ENCODE measurements at places on chromosomes 7 and 10.

- no peak for DNase-seq
These were observed 573 bp downstream of the PMPCB start for GRCh38 chr7:103297837-103298179.

DNA sequence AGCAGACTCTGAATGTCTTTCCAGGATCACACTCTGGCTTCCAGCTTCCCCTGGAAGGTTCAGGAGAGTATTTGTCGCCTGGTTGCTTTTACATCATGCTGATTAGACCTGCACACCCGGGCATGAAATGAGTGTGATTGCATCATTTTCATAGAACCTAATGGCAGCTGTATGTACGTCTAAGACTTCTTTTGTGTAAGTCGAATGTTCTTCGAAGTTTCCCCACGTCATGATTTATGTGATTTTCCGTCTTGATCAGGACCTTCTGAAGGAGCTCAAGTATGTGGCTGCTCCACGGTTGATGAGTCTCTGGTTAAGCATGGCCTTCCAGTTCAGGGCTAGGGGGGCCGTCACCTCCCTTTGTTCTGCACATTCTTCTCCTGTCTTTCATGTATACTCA is 4.5 kb downstream of the EIF4H start:
- no peak for DNase-seq

GRCh38 chr10:127458829-127459228 is 90.3 kb upstream of the NPS start:
- DNase-seq, result no peak

GRCh38 chr7:3106361-3106826 is 62.7 kb upstream of the CARD11 start:
- no peak for DNase-seq

DNA sequence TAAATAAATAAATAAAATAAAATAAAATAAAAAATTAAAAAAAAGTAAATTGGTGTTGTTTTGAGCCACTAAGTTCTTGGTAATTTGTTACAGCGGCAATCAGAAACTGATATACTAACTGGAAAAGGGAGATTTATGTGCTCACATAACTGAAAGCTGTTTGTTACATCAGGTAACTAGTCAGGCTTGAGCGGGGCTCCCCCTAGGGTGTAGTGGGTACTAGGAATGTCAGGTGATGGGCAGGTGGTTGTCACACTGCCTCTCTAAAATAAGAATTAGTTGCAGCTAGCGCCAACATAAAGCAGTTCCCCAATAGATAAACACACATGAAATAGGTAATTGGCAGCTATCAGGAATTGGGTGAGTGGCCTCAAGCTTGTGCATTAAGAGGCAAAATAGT is 1336.9 kb downstream of the XPNPEP1 start:
- no peak for DNase-seq

DNA sequence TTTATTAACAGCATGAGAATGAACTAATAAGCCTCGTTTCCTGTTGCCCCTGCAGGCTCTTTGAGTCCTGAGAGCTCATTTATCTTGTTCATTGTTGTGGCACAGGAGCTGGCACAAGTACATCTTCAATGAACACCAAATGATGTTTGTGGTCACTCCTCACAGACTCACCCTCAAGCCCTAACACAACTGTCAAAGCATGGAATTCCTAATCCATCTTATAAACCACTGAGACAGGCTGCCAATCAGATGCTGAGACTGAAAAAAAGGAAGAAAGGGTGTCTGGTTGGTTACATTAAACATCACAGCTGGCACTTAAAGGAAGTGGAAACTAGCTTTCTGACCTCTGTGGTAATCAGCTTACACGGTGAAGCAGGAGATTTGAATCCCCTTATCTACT is 7.7 kb upstream of the CCDC172 start:
- no peak for DNase-seq

DNA sequence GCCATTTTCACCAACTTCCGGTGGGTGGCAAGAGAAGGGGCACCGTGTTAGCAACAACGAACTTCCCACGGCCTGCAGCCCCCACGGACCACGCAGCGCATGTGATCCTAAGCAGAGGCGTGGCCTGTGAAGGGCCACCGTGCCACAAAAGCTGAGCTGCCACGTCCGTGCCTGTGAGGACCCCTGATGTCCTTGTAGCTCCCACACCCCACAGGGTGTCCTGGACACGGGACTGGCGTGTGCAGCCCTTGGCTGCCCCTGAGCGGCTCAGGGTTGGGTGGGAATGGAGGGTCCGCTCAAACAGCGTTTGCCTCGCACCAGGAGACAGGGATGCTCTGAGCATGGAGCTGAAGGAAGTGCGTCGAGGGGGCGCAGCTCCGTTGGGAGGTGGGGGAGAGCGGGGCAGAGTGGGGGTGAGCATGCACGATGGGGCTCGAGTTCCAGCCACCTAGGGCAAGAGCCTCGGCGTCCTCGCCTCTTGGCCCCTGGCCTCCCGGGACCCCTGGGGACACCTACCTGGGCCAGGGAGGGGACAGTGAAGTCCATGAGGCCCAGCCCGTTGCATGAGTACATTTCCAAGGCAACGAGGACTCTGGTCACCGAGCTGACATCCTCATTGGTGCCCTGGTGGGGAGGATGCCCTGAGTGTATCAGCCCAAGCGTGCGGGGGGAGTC is 33.6 kb downstream of the CFAP46 start:
- no peak for DNase-seq

DNA sequence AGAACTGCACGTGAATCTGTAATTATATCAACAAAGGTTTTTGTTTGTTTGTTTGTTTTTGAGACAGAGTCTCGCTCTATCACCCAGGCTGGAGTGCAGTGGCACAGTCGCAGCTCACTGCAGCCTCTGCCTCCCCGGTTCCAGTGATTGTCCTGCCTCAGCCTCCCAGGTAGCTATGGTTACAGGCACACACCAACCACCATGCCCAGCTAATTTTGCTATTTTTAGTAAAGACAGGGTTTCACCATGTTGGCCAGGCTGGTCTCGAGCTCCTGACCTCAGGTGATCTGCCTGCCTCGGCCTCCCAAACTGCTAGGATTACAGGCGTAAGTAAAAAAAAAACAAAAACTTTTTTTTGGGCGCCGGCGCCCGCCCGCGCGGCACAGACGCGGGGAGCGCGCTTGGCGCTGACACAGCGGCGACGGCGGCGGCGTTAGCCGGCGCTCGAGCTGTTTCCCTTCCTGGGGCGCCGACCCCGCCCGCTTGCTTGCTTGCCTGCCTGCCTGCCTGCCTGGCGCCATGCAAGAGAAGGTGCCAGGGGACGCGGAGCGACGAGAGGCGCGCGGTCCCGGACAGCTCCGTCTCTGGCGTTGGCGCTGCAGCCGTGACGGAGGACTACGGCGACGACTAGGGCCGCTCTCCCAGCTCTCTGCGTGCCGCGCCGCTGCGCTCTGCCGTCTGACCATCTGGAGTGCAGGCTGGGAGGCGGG is 171.4 kb upstream of the NUPR2 start:
- DNase-seq, result no peak

GRCh38 chr10:12774204-12774894 is 227.2 kb downstream of the CCDC3 start:
- no peak for DNase-seq

DNA sequence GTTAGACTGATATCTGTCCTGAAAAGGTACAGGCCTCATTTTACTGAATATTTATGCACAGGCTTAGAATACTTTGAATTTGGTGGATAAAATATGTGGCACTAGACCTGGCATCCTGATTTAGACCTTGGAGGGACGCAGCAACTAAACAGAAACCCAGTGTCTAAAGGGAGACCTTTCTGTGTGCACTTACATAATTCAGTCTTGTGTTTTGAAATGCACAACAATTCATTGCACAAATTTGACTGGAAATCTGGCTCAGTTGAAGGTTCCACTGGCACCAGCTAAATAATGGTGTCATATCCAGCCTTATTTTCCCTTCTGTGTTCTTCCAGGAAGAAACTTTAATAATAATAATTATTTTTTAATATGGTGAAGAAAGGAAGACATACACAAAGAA is 142.1 kb downstream of the SND1 start:
- no peak for DNase-seq

DNA sequence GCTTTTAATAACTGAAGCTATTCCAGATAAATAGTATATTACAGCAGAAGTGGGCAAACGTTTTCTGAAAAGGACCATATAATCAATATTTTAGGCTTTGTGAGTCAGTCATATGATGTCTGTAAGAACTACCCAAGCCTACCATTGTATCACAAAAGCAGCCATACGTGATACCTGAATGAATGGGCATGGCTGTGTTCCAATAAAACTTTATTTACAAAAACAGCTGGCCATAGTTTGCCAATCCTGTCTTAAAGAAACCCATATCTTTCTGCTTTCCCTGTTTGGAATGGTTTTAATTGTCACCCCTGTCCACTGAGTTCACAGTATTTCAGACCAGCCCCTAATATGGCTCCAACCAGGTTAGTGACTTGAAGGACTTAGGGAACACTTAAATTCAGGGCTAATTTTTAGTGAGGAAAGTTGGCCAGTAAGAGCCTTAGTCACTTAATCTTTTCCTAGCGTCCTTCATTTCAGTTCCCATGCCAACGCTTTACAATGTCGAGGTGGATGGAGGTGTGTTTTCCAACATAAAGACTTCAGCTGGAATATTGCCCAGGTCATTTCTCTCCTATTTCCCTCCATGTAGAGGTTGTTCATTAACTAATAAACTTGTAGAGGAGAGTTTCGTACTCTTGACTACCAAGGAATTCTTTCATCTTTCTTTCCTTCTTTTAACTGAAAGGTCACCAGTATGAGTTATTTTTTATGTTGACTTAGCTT is 184.5 kb downstream of the TRIL start:
- no peak for DNase-seq

DNA sequence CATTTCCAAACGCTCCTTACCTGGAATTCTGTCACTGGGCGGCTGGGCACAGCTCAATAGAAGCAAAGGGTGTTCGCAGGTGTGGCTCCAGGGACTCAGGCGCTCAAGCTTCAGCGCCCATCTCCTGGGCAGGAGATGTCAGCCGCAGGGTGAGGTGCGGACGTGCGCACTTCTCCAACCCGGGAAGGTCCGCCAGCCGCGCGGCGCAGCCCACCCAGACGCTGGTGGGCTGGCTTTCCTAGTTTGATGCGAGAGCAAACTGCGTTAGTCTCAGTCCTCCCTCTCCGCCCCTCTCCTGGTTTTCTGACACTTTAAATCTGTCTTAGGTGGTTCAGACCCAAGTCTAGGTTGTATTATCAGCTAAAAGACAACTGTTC is 267 bp downstream of the CALCR start:
- DNase-seq, result no peak

GRCh38 chr7:18087687-18088078 is 60.0 kb upstream of the PRPS1L1 start:
- no peak for DNase-seq

DNA sequence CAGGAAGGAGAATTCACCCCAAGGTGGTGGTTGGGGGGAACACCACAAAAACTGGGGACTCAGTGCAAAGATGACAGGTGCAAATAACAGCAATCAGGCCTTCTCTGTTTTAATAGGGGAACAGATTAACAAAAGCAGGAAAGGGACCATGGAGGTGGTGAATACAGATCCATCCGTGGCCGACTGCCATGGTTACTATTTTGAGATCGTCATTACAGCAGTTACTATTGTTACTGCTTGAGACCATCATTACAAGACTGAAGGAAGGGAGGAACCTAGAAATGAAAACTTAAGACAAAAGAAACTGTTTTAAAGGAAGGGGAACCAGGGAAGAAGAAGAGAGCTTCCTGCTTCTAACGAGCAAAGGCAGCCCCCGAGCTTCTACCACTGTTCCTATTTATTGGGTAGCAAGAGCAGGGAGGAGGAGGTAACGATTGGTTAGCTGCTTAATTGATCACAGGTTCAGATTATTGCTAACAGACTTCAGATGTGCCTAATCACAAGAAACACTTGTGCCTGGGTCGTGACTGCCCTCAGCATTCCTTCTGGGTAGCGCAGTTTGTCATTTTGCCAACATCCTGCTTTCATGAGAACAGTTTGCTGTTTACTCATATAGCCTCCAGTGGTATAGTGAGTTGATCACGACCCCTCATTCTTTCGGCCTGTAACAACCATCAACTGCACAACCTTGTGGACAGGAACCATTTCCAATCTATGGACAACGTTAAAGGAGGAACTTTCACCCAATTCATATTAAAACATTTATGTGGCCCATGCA is 216.3 kb downstream of the CHCHD3 start:
- DNase-seq, result no peak

DNA sequence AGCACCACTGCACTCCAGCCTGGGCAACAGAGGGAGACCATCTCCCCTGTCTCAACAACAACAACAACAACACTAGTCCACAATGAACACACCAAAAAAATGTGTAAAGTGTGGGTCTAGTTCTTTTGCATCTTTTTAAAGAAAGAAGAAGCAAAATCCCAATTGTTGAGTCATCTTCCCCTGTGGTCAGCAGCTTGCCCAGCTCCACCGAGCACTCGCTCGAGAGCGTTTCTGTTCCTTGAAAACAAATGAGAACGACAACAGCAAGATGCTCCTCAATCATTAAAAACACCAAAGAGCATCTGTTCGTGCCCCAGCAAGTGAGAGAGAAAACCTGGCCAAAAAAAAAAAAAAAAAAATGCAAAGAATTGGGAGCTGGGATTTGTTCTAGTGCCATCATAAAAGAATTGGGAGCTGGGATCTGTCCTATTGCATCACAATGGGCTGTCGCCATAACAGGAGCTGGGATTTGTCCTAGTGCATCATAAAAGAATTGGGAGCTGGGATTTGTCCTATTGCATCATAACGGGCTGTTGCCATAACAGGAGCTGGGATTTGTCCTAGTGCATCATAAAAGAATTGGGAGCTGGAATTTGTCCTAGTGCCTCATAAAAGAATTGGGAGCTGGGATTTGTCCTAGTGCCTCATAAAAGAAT is 118.1 kb downstream of the PTPRN2 start:
- no peak for DNase-seq

GRCh38 chr7:110564246-110564645 is 526.7 kb upstream of the LRRN3 start:
- DNase-seq, result no peak

DNA sequence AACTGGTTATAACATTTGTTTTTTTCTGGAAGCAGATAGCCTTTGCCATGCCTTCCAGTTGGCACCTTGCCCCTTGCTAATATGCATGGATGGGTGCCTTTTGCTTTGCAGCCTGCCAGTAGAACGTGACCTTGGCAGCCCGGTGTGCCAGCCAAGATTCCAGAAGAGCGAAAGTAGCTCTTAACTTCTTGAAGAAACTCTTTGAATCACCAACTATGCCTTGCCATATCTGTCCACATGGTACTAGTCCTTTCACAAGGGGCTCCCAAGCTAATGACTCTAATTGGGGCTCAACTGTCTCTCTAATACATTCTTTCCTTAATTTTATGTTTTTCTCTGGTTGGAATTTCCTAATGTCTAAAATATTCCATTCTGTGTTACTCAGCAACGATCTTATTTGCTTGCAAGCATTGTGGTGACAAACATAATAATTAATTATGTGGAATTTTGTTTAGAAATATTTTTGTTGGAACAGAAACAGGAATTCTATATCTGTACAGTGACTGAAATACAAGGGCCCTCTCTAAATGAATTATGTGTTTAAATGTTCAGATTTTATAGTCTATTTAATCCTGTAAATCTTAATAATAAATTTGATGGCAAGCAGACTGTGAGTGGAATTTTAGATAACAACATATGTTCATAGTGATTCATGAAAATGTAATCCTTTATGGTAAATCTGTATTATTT is 45.8 kb downstream of the HDAC9 start:
- DNase-seq, result no peak

All from germinal center (tissue), 1 donor.